ENCODE measurements at places on chromosomes 1 and 21.

DNA sequence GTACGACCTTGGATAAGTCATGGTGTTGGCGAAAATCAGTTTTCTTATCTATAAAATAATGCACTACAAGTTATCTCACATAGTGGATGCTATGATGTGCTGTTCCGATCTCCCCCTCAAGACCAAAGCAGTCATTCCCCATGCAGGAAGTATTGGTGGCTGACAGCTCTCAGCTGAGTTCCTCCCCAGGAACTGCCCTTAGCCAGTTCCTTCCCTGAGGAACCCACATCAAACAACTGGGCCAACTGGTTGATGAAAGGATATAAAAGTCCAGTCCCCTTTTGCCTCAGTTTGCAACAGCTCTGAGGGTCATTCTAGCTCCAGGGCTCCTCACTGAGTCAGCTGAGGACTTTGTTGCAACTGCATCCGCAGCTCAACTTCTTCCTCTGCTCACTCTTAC is 16.1 kb upstream of the SLAMF1 start:
- no peak for DNase-seq

GRCh38 chr1:116911779-116912469 is 2.2 kb downstream of the PTGFRN start:
- no peak for DNase-seq

- no peak for DNase-seq
These were observed 1028.6 kb upstream of the PRMT6 start for GRCh38 chr1:106027871-106028270.

DNA sequence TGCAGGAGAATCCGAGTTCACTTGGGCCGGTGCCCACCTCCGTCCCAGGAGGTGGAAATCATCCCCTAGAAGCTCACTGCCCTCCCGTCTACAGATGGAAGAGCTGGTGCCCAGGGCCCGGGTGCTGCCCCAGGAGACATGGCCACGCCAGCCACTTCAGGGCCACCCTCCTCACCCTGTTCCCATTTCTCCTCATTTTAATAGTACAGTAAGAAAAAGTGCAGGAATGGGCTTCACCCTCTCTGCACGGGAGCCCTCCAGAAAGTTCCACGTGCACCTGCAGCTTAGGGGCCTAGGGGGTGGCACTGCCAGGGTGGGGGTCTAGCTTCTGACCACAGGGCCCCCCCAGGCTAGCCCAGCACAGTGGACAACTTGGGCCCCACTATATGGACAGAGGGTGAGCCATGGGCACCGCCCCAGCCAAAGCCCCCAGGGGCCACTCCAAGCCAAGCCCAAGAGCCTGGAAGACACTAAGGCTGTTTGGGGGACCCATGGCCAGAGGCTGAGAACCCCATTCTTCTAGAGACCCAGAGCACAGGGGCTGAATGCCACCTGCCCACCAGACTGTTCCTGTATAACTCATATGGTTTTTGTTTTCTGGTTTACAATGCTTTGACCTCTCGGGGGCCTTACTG is 3.4 kb upstream of the FTCD start:
- DNase-seq = no peak

DNA sequence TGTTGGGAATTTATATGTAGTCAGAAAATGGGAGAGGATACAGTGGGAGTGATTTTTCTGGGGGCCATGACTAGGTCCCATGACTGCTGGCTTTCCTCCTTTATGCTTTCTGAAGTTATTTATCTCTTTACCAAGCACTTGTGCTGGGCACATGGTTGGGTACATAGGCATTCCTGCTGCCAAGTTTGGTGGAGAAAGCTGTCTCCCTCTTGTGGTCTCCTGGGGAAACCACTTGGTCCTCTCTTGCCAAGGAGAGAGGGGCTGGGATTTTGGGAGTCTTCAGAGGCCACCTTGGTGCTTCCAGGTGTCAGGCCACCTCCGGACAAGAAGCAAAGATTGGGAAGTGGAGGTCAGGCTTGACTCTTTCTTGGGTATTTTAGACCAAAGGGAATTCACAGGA is 120.2 kb upstream of the KCNE2 start:
- DNase-seq = no peak
